GM23338 (cell line): ENCODE measurements at places on chromosomes 1 and 21. TPM values are rescaled to one million over a fixed set of nuclear protein-coding genes. Genes with fewer than 3 reads are reported as not detected.

- peaks cover 10% of the 10 kb centered on the region; the same call in 1 of the 2 replicates for H3K4me1 ChIP-seq
- H3K36me3 ChIP-seq = no peaks in the 10 kb centered on the region
- no peak for DNase-seq
- no peaks in the 10 kb centered on the region for H3K27me3 ChIP-seq
- H3K27ac ChIP-seq = no peak overlapping the region
- no peak overlapping the region for H3K4me3 ChIP-seq
Measured at GRCh38 chr1:116919802-116920201, 10.1 kb downstream of the PTGFRN start.

DNA sequence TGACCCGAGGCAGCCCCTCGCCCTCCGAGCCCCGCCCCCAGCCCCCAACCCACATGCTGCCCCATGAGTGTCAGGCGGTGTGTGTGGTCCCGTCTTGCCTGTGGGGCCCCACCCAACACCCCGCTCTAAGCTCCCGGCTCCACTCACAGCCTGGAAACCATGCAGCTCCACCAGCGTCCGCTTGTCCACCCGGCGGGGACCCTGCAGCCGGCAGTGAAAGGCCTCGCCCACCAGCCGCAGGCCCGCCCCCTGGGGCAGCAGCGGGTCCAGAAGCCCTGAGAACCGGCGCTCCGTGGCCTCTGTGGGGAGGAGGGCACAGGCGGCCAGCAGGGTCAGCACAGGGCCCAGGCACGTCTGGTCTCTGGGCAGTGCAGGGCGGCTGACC is 2.7 kb downstream of the C1QTNF12 start:
- no peak overlapping the region for H3K27ac ChIP-seq
- peaks cover 10% of the 10 kb centered on the region; the same call in 1 of the 2 replicates for H3K27me3 ChIP-seq
- H3K36me3 ChIP-seq = no peaks in the 10 kb centered on the region
- DNase-seq = no peak
- H3K4me1 ChIP-seq = peaks cover 3% of the 10 kb centered on the region; the same call in 1 of the 2 replicates

GRCh38 chr1:208251911-208252835 is 8.0 kb upstream of the PLXNA2 start:
- H3K27me3 ChIP-seq = no peaks in the 10 kb centered on the region
- no peaks in the 10 kb centered on the region for H3K36me3 ChIP-seq
- H3K27ac ChIP-seq = no peak overlapping the region
- peaks cover 11% of the 10 kb centered on the region for H3K4me1 ChIP-seq

- H3K27me3 ChIP-seq = no peaks in the 10 kb centered on the region
- no peaks in the 10 kb centered on the region for H3K36me3 ChIP-seq
- no peak overlapping the region for H3K4me3 ChIP-seq
- no peaks in the 10 kb centered on the region for H3K4me1 ChIP-seq
Measured at GRCh38 chr1:226820941-226821718, 49.3 kb upstream of the PSEN2 start.

DNA sequence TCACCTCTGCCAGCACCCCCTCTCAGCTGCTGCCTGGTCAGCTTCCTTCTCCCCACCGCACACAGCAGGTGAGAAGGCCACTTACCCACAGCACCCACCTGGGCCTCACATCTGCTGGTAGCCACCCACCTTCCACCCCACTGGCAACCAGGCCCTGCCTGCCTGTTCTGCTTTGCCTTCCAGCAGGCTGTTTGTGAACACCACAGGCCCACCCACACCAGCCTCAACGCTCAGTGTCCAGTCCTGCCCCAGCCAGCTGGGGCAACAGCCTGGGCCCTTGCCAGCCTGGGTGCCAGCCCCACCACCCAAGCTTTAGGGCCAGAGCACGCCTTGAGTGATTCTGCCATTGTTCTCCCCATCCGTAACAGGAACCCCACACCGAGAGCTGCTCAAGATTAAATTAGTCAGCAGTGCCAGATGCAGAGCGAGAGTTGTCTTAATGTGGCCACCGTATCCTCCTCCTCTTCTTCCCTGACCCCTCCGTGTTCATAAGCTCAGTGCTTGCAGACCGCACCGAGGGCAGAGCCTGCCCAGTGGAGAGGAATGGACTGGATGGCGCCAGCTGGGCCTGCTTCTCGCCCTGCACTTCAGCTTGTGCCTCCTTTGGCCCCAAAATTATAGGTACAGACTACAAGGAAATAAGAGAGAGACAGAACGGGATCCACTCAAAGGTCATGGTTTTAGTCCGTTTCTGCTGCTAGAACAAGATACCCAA is 120.3 kb upstream of the COL6A1 start:
- H3K27ac ChIP-seq = no peak overlapping the region
- H3K4me3 ChIP-seq = no peak overlapping the region
- no peak for DNase-seq
- no peaks in the 10 kb centered on the region for H3K36me3 ChIP-seq
- no peaks in the 10 kb centered on the region for H3K27me3 ChIP-seq

GRCh38 chr1:207870306-207871031 is 40.5 kb downstream of the CD34 start:
- no peak overlapping the region for H3K27ac ChIP-seq
- peaks cover 28% of the 10 kb centered on the region for H3K27me3 ChIP-seq
- H3K4me1 ChIP-seq = peaks cover 7% of the 10 kb centered on the region; the same call in 1 of the 2 replicates
- H3K4me3 ChIP-seq = no peak overlapping the region

DNA sequence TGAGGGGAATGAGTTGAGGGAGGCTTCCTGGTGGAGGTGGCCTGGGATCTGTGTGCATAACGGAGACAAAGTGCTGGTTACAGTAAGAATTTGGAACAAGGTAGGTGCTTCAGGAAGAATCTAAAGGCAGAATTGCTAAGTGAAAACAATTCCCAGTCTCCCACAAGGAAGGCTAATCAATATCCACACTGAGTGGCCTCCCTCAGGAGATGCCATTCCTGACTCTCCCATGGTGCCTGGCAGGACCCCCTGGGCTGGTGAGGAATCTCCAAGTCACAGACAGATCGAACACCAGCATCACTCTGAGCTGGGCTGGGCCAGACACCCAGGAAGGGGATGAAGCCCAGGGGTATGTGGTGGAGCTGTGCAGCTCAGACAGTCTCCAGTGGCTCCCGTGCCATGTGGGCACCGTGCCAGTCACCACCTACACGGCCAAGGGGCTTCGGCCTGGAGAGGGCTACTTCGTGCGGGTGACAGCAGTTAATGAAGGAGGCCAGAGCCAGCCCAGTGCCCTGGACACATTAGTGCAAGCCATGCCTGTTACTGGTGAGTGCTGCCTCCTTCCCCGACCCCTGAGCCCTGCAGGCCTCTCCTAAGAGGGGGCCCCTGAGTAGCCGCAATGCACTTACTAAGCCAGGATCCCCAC is 30.7 kb downstream of the IGFN1 start:
- no peaks in the 10 kb centered on the region for H3K36me3 ChIP-seq
- H3K4me3 ChIP-seq = no peak overlapping the region
- no peaks in the 10 kb centered on the region for H3K4me1 ChIP-seq
- DNase-seq = no peak

DNA sequence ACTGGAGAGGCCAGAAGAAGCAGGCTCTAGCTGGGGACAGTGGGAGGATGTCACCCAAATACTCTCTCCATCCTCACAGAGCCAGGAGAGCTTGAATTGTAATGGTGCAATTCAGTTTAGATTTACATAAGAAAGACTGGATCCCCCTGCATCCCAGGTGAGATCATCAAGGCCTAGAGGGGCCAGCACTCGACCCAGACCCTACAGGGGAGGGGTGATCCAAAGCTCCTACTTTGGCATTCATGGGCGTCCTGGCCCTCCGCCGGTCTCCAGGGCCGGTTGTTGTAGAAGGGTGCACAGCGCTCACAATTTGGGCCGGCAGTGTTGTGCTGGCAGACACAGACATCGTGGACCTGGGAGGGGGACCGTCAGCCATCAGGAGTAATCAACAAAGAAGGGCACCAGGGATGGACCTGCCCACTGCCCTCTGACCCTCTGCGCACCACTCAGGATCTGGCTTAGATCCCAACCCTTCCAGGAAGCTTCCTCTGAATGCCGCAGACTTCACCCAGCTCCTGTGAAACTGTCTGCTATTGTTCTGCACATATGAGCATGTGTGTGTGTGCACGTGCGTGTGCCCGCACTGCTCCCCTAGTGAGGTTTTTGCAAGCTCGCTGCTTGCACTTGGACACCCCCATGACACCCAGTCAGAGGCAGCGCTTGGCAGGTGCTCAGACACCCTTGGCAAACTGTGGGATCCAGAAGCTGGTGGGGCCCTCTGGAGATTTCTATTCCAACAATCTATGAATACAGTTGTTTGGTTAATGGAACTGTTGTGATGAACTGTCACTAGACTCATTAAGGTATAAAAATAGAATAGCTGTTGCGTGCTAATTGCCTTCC is 21.6 kb downstream of the LAMB3 start:
- DNase-seq = peak; percentile 73
- no peaks in the 10 kb centered on the region for H3K27me3 ChIP-seq
- no peak overlapping the region for H3K4me3 ChIP-seq
- no peak overlapping the region for H3K27ac ChIP-seq
- no peaks in the 10 kb centered on the region for H3K36me3 ChIP-seq

GRCh38 chr1:33339413-33339812 is 18.5 kb upstream of the A3GALT2 start:
- H3K27me3 ChIP-seq = peaks cover 73% of the 10 kb centered on the region
- no peak overlapping the region for H3K4me3 ChIP-seq
- DNase-seq = no peak

DNA sequence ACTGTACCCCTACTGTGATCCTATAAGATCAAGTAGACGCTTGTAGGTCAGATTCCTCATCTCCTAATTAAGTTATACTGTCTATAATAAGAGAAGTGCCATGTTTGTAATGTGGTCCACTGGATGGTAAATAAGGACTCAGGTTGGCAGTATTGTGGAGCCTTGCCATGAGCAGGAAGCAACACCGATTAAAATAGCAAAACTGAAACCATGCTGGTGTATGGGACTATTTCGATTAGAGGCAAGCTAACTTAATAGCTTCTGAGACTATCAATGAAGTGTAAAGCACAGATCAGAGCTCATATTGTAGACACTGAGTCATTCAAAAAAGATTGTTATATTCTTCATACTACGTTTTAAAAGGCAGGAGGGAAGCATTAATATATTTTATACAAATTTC is 348.8 kb downstream of the HHAT start:
- no peak overlapping the region for H3K27ac ChIP-seq
- H3K4me3 ChIP-seq = no peak overlapping the region
- no peaks in the 10 kb centered on the region for H3K4me1 ChIP-seq
- DNase-seq = no peak
- H3K27me3 ChIP-seq = no peaks in the 10 kb centered on the region

DNA sequence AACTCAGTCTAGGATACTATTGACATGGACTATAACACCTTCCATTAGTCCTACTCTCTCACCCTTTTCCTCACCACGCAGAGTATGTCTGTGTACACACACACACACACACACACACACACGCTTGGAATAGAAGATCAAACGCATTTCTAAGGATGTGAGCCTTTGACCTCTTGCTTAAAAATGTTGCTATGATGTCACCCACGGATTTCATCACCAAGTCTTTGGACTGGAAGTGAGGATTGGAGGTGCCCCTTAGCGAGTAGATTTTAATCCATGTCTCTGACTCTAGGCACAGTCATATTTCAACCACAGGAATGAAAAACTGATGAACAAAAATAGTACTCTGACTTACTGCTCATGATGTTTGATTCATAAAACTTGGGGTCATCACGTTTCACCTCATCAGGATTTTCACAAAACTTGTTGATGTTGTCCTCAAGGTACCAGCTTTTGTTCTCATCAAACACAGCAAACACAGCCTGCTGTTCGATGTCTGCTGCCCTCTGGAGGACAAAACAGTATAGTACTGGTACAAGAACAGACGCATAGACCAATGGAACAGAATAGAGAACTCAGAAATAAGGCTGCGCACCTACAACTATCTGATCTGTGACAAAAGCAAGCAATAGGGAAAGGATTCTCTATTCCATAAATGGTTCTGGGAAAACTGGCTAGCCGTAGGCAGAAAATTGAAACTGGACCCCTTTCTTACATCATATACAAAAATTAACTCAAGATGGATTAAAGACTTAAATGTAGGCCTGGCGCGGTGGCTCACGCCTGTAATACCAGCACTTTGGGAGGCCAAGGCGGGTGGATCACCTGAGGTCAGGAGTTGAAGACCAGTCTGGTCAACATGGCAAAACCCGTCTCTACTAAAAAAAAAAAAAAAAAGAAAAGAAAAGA is 39.9 kb downstream of the F5 start:
- no peaks in the 10 kb centered on the region for H3K27me3 ChIP-seq
- H3K27ac ChIP-seq = no peak overlapping the region
- H3K4me1 ChIP-seq = no peaks in the 10 kb centered on the region
- DNase-seq = peak; percentile 90
- H3K36me3 ChIP-seq = no peaks in the 10 kb centered on the region
- no peak overlapping the region for H3K4me3 ChIP-seq

DNA sequence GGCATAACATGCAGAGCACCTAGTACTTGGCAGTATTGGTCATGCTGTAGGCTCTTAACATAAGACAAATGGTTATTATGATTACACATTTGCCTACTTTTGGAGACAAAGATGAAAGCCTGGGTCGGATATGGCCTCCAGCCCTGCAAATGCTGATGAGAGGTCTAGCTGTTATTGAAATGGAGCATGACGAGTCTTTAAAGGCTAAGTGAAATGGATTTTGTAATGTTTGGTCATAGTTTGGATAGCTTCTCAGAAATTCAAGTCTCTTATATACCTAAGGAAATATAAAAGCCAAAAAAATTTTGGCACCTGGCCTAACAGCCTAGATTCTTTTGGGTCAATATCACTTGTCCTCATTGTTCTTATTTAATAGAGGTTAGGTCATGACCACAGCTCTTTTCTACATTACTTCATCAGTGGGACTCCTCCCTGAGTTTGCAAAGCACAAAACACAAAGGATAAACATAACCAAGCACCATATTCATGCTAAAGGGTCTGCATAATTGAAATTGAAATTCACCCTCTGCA is 69.2 kb upstream of the WLS start:
- DNase-seq = no peak
- peaks cover 4% of the 10 kb centered on the region; the same call in 1 of the 2 replicates for H3K4me1 ChIP-seq
- no peak overlapping the region for H3K27ac ChIP-seq
- no peak overlapping the region for H3K4me3 ChIP-seq
- H3K36me3 ChIP-seq = no peaks in the 10 kb centered on the region

- no peaks in the 10 kb centered on the region for H3K4me1 ChIP-seq
- no peak overlapping the region for H3K27ac ChIP-seq
- DNase-seq = no peak
- H3K4me3 ChIP-seq = no peak overlapping the region
Measured at GRCh38 chr1:200903793-200904192, 9.1 kb downstream of the INAVA start.

- DNase-seq = no peak
- no peak overlapping the region for H3K27ac ChIP-seq
- no peak overlapping the region for H3K4me3 ChIP-seq
- no peaks in the 10 kb centered on the region for H3K36me3 ChIP-seq
- no peaks in the 10 kb centered on the region for H3K27me3 ChIP-seq
- peaks cover 8% of the 10 kb centered on the region; the same call in 1 of the 2 replicates for H3K4me1 ChIP-seq
Measured at GRCh38 chr21:14697769-14698168, 151.7 kb upstream of the SAMSN1 start.

GRCh38 chr1:2150801-2151200 is 43.8 kb downstream of the FAAP20 start:
- no peak for DNase-seq
- H3K27me3 ChIP-seq = no peaks in the 10 kb centered on the region
- no peak overlapping the region for H3K4me3 ChIP-seq
- H3K27ac ChIP-seq = no peak overlapping the region

Gene ZNF695
- total RNA-seq = 20.6 and 26.5 TPM in 2 replicates

Gene PROK1
- total RNA-seq = not detected in 2 replicates

Gene CFHR3
- total RNA-seq = 0.17 and 2.0 TPM in 2 replicates

Gene ACBD3
- 36.2 and 37.2 TPM in 2 replicates for total RNA-seq

Gene KLF17
- not detected in 2 replicates for total RNA-seq

Gene CAMTA1
- total RNA-seq = 115 and 119 TPM in 2 replicates

Gene OPTC
- 1.0 TPM in 1 of 2 replicates, not detected in the other for total RNA-seq
